Naive thymus-derived CD8-positive, alpha-beta T cell (primary cell): ENCODE measurements at places on chromosomes 3 and 15. TPM values are rescaled to one million over a fixed set of nuclear protein-coding genes. Genes with fewer than 3 reads are reported as not detected.

CPA3 gene
- total RNA-seq: not detected

DNA sequence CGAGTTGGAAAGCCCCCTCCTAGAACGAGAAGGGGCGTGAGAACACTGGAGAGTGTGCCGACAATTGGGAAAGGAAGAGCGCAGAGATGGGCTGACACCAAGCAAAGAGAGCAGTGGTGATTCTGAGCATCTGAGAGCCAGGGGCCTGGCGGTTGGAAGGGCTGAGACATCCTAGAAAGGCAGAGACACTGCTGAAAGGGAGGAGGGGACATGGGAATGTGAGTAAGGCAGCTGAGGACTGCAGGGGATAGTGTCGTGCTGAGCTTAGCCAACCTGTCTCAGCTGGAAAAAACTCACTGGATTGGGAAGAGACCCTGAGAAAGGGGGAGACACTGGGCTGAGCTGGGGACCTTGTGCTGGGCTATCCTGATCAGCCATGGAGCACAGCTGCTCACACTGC, 58.1 kb upstream of the SLC6A6 start:
- DNase-seq: no peak

DNA sequence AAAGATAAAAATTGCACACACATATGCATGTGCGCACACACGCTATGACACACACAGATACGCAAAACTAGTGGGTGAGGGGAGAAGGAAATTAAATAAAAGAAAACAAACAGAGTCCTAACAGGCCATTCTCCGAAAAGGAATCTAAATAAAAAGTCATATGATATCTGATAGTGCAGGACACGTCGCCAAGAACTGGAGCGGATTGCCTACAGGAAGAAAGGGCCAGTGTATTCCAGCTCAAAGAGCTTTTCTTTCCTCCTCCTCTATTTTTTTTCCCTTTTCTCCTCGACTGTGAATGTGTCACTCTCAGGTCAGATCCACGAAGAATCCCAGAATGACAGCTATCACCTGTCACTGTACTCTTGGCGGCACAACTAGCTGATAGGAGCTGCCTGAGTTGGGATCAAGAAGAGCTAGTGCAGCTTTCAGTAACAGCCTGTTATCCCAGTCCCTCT, 157.8 kb downstream of the TIGIT start:
- DNase-seq: no peak

DNA sequence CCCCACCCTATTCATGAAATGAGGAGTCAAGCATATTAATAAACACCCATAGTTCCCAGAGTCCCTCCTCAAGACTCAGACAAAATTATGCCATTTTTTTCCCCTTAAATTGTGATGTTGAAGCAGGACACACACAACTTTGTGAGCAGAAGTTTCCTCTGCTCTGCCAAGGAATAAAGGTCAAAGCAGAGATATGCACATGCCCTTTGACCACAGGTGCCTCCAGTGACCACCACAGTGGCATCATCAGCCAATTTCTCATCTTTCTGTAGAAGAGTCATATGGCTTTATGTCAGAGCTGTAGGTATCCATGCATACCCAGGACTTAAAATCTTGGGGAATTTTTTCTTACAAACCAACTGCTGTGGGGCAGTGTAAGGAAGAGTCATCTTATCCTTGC, 304.4 kb upstream of the GADL1 start:
- DNase-seq: no peak

GRCh38 chr3:136778865-136779264, 26.7 kb upstream of the STAG1 start:
- no peak for DNase-seq

DNA sequence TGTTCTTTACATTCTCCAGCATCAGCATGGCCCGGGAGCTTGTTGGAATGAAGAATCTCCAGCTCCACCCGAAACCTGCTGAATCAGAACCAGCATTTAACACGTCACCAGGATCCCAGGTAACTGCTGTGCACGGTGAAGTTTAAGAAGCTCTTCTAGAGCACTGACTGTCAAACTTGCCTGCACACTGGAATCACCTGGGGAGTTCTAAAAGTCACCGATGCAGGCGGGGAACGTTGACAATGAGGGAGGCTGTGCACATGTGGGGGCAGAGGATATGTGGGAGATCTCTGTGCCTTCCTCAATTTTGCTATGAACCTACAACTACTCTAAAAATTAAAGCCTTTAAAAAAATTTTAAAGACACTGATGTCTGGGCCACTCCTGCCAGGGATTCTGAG, 19.1 kb upstream of the PAQR5 start:
- no peak for DNase-seq

DNA sequence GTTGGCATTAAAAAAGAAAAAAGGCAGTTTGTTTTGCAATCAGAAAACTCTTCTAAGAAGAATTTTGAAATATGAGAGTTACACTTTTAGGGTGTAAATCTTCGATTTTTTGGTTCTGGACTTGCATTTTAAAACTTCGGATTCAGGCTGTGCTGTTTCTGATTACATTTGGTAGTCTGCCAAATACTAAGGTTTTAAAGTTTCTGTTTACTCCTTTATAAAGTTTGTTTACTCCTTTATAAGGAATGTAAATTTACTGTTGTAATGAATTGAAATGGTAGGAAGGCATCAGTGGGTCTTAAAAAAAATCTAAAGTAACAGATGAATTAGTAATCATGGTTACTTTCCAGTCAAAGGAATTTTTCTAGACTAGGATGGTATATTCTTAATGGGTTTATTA, 14.1 kb downstream of the FXR1 start:
- no peak for DNase-seq

DNA sequence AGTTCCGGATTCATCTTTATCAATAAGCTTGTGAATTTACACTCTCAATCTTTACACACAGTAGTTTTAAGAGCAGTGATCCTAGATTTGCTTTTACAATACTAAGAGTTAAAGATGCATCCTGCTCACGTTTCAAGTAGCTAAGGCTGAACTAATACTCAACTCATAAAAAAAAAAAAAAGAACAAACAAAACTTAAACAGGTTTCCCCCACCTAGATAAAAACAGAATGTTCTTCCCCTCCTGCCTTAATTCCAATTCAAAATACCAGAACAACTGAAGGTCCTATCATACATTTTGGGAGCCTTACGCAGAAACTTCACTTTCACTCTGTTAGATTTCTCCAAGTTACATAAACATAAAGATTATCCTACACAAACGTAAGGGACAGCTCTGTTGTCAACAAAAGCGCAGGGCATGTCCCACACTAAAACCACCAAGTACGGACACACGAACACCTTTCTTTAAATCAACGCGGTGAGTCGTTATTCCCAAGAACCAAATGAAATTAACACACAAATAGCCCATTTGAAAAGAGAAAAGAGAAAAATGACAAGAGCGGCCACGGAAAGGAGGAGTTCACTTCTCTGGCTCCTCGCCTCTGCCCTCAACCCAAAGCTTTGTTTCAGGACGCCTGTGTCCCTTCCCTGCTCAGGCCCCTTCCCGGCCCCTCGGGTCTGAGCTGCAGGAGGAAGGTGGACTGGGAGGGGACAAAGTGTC, 941 bp downstream of the CBLB start:
- DNase-seq: no peak

LRRC31 gene
- total RNA-seq: not detected

GRCh38 chr15:77830051-77830468, 197.3 kb upstream of the LINGO1 start:
- DNase-seq: no peak

NPTN gene
- 37.8 TPM for total RNA-seq
